ENCODE measurements at places on chromosomes 4 and X.

GRCh38 chr4:54499308-54500074 lies 158.3 kb upstream of the KIT start:
- DNase-seq: no peak

DNA sequence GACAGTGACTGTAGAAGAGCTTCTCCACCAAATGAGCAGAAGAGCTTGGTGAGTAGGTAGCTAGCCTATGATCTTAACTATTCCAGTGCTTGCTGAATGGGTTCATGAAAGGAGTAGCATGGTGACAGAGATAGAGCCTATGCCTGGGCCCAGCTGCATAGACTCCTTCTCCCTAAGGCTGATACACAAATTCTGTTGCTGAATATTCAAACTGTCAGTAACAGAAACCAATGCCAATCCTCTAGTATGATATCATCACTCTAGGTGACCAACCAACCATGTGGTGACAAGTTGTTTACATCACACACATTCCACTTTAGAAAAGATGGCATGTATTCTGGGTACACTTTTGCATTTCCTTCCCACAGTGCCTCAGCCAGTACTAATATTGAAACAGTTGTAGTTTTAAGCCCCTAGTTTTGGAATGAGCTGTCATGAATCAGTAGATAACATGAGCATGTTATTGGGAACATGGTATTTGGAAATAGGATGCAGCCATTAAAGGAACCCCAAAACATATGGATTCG lies 103.4 kb upstream of the GRXCR1 start:
- no peak for DNase-seq

DNA sequence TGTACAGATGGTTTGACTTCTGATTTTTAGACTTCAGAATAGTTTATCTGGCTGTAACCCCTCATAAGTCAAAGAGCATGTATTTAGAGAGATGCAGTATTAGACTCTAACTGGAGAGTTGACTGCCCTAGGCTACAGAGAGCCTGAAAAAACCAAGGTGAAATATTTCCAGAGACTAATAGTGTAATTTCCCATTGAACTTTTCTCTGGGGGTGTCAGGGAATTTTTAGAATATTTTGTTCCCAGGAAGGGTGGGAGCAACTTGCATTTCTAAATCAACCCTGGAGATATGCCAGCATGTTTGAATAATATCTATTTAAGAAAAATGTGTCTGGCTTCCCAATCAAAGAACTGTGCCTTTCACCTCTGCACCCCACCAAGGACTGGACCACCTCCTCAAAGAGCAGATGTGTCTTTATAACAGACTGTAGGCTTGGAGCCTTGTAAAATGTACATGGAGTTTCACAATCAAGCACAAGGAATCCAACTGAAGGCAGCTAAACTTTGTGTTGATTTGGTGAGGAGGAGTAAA lies 2.0 kb downstream of the ANXA3 start:
- no peak for DNase-seq

- no peak for DNase-seq
These were observed 29.7 kb upstream of the SLC25A4 start for GRCh38 chr4:185113340-185113739.

- no peak for DNase-seq
These were observed 73.9 kb downstream of the AMOT start for GRCh38 chrX:112766774-112767173.

GRCh38 chrX:101415180-101416145 lies 7.4 kb downstream of the HNRNPH2 start:
- DNase-seq: no peak

- DNase-seq: no peak
These were observed 88.6 kb upstream of the MAD2L1 start for GRCh38 chr4:120155287-120155686.

- no peak for DNase-seq
These were observed 29.0 kb downstream of the PDHA1 start for GRCh38 chrX:19372547-19373331.

- DNase-seq: no peak
These were observed 9.0 kb downstream of the NAT8L start for GRCh38 chr4:2068198-2068470.

DNA sequence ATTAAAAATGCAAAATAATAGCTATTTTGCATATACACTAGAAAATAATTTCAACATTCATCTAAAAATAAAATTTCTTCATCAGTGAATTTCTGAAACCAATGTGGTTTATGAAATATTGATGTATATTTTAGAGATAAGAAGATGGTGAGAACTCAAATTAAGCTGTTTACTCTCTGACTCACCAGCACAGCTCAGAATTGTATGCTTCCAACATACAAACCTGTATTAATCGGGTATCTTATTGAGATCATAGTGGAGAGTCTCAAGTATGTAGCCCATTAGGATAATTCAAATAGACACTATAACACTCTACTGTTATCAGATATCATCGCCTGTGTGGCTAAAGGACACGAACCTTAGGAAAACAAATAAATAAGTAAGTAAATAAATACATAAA lies 899.5 kb upstream of the INTU start:
- no peak for DNase-seq

GRCh38 chrX:75625232-75625631 lies 102.4 kb upstream of the ZDHHC15 start:
- no peak for DNase-seq

DNA sequence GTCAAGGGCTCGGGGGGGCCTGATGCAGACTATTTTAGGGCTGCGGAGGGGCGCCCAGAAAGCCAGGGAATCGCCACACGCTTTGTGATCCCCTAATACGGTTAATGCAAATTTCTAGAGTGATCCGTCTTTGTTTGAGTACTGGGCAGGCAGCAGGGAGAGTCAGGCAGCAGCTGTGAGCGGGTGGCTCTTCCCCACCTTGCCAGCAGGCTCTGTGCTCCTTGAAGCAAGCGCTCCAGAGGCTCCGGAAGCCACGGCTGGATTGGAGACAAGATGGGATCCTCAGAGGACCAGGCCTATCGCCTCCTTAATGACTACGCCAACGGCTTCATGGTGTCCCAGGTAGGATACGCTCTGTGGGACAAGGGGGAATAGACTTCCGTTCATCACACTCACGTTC lies at the start of gene ASMT:
TSS of gene ASMT (plus strand) at position 133 of the 400 bp plus-strand sequence. CDS start at position 274, 141 bp downstream.
- no peak for DNase-seq

- DNase-seq: no peak
These were observed 66.1 kb downstream of the FMR1NB start for GRCh38 chrX:148047200-148047599.

DNA sequence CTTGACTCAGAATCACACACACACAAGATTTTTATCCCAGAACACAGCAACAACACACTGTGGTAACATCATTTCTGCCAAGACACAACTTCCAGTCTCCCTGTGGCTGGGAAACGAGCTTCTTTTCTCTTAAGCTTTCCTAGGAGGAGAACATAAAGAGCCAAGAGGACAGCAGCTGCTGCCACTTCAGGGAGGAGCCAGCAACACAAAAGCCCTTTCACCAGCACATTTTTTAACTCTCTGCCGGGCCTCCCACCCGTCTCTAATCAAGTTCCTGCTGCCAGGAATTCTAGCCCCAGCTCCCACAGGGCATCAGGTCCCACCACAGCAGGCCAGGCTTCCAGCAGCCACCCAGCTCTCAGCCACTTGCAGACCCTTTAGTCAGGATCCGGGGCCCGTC lies 22.4 kb downstream of the FAT1 start:
- no peak for DNase-seq

- no peak for DNase-seq
These were observed 272.8 kb upstream of the PUDP start for GRCh38 chrX:7420717-7421116.

DNA sequence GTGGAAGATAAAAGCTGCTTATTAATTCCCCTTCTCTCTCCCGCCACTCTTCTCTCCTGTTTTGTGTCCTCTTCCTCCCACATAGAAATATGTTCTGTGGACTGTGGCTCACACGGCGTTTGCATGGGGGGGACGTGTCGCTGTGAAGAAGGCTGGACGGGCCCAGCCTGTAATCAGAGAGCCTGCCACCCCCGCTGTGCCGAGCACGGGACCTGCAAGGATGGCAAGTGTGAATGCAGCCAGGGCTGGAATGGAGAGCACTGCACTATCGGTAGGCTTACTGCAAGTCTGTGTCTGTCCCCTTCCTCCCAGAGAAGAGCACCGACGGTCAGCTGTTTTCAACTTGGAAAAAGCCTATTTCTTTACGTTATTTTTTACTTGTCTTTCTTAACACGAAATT lies 229.1 kb downstream of the DCTD start:
- no peak for DNase-seq

GRCh38 chr4:56026596-56026995 lies 77.9 kb downstream of the CEP135 start:
- DNase-seq: no peak

- no peak for DNase-seq
These were observed 16.9 kb downstream of the OTUD5 start for GRCh38 chrX:48940404-48940955.

GRCh38 chr4:53120778-53121177 lies 245.1 kb downstream of the SCFD2 start:
- no peak for DNase-seq

GRCh38 chr4:15375667-15376066 lies 52.2 kb upstream of the C1QTNF7 start:
- DNase-seq: no peak

DNA sequence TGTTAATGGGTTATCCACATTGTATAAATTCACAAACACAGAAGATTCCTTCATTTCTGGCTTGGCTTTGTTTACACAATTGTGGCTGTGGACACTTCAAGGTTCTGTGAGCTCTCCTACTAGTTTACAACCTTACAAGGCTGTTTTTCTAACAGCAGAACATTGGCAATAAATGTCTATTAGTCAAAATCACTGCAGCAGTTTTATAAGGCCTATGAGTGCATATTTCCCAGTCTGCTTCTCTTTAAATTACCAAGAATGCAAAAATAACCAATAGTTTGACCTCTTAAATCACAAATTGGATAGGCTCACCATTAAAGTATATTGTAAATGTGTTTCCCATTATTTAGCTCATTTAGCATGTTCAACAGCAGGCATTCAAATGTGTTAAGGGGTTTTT lies 239.2 kb downstream of the DKK2 start:
- DNase-seq: no peak

GRCh38 chr4:139241086-139241783 lies 38.8 kb downstream of the MGARP start:
- DNase-seq: no peak

GRCh38 chrX:102498732-102499131 lies 17.8 kb downstream of the TMSB15A start:
- no peak for DNase-seq

DNA sequence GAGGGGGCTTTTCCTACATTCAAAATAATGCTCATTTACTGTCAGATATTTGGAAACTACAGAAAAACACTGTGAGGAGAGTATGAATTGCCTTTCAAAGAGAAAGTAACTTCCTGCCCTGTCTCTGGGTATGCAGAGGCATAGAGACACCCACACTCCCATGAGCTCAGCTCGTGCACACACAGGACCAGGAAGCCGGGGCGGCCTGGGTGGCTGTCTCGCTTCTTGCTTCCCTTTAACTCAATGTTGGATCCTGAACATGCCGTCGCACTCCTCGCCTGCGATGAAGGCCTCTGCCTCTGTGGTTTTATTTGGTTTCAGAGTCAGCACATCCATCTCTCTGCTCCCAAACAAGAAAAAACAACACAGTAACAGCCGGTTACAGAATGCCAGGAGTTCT lies 40.1 kb upstream of the GPR78 start:
- DNase-seq: no peak

- no peak for DNase-seq
These were observed 136.8 kb downstream of the CHRNA9 start for GRCh38 chr4:40471923-40472322.

DNA sequence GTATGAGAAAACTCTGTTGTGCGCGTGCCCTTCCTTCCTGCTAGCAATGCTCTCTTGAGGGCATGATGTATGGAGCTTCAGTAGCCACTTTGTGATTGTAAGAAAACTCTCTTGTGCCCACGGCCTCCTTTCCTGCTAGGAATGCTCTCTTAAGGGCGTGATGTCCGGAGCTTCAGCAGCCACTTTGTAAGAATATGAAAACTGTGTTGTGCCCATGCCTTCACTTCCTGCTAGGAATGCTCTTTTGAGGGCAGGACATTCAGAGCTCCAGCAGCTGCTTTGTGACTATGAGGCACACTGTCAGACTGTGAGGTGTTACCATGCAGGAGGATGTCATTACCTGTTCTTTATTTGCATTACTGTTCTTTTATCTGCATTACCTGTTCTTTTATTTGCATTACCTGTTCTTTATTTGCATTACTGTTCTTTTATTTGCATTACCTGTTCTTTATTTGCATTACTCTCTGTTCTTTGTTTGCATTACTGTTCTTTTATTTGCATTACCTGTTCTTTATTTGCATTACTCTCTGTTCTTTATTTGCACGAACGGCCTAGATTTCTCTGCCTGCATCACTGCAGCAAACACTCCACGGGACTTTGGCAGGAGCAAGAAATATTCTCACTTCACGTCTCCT lies 166.7 kb downstream of the CRLF2 start:
- DNase-seq: no peak

DNA sequence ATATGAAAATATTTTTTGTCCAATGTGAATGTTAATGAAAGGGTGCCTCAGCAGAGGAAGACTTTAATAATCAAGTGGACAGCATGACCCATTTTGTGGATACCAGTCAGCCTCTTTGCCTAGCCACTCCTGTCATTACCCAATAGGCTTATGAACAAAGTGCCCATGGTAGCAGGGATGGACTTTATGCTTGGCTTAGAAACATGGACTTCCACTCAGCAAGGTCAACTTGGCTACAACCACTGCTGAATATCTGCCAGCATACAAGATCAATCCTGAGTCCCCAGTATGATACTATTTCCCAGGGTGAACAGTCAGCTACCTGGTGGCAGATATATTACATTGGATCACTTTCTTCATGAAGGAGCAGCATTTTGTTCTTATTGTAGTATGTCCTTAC lies 56.7 kb upstream of the NXF3 start:
- DNase-seq: no peak

DNA sequence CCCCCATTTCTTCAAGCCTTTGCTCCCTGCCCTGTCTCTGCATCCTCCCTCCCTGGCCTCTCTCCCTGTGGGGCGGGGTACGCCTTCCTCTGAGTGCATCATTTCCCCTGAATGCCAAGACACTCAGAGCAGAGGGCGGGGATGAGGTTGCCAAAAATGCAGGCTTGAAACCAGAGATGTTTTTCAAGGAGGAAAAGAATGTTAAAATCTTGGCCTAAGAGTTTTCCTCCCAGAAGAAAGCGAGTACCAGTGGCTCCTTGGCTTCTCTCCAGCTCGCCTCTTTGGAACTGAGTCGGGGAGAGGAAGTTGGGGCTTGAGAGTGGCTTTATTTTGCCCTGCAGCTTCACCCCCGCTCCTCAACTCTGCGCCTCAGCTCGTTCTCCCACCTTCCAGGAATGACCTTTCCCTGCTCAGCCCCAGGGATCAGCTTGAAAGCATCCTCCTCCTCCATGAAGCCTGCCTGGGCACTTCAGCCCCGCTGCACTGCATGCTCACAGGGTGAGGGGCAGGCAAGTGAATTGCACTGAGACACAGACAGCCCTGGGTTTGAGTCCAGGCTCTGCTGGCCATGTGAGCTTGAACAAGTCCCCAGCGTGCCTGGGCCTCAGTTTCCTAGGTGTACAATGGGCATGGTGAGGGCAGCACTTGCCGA lies 57.5 kb upstream of the SORCS2 start:
- DNase-seq: no peak

DNA sequence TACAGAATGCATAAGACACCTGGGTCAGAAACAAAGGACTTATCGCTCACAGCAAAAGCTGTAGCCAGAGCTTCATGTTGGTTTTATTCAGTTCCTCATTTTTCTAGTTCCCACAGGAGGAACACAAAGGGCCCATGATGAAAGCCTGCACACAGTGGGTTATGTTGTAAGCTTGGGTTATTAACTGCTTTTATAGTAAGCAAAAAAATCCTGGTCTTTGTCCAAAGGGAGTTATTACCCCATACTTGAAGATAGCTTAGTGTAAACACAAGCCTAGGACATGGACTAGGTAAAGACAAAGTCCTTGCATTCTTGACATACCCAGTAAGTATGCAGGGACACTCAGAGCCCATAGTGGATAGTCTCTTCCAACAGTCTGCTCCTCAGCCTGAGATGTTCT lies 11.7 kb downstream of the BBS12 start:
- DNase-seq: no peak

Data from activated naive CD4-positive, alpha-beta T cell (primary cell).